ENCODE measurements at places on chromosomes 3 and 15.

- no peak for DNase-seq
Observed at GRCh38 chr3:32452009-32452408, 50.6 kb downstream of the CMTM6 start.

DNA sequence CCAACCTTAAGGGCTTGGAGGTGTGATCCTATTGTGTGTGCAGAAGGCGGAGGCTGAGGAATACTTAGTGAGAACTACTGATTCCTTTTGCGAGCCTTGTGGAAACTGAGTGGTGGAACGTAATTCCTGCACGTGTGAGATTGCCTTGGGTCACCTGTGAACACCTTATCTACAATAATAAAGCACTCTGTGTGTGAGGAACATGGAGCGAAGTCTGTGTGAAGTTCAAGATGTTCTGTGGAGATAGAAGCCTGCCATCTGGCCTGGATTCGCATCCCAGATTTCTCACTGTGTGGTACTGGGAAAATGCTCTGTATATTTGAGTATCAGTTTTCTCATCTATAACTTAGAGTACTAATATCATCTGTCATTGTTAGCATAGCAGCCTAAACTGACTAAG is 179.5 kb upstream of the PDZRN3 start:
- DNase-seq = no peak

- DNase-seq = no peak
Observed at GRCh38 chr3:120460862-120461261, 10.1 kb upstream of the FSTL1 start.

- no peak for DNase-seq
Observed at GRCh38 chr3:178603735-178604134, 67.5 kb downstream of the KCNMB2 start.

- DNase-seq = no peak
Observed at GRCh38 chr3:152392272-152392880, 123.6 kb downstream of the MBNL1 start.

DNA sequence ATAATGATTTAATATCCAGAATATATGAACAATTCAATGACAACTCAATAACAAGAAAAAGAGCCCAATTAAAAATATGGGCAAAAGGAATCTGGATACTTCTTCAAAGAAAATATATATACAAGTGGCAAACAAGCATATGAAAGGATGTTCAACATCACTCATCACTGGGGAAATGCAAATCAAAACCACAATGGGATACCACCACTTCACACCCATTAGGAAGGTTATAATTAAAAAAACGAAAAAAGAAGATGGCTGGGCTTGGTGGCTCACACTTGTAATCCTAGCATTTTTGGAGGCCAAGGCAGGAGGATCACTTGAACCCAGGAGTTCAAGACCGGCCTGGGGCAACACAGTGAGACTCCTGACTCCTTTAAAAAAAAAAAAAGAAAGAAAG is 4.1 kb downstream of the CCDC12 start:
- no peak for DNase-seq

DNA sequence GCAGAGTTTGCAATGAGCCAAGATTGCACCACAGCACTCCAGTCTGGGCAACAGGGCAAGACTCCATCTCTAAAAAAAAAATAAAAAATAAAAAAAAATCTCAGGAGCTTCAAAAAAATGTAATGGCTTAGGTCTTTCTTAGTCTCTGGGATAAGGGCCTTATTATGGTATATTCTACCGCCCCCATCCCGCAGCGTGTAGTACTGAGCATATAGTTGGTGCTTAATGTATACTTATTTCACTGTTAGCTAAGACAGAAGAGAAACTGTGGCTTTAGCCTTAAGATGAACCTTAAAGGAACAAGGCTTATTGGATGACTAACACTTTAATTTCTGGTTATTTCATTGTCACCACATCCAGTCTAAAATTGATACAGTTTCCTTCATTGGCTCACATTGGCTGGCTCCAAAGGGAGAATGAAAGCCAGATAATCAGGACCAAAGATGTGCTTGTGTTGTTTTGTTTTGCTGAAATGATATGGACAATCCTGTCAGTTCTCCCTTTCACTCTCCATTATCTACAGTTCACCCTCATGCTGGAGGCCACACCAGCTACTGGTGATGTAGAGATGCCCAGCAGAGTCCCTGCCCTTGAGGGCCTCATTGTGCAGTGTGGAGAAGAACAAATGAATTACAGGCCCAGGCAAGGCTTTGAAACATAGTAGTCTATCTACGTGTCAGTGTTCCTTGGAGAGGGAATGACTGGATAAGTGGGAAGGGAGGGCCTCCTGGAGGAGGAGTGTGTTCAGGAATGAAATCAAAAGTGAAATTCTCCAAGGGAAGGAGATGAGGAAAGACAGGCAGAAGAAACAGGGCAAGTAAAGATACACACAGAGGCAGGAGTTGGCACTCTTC is 17.4 kb upstream of the RAF1 start:
- DNase-seq = no peak

DNA sequence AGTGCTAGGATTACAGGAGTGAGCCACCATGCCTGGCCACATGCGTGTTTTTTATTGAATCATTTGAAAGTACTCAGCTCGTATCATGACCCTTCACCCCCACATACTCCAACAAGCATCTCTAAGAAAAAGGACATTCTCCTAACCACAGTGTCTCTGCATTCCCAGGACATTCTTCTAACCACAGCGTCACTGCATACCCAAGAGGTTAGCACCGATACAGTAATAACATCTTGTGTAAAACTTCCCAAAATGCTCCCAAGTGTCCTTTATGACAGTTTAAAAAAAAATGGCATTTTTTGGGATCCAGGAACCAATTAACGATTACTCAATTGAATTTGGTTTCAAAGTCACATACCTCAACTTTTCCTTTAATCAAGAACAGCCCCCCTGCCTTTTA is 39.6 kb downstream of the FLNB start:
- no peak for DNase-seq

DNA sequence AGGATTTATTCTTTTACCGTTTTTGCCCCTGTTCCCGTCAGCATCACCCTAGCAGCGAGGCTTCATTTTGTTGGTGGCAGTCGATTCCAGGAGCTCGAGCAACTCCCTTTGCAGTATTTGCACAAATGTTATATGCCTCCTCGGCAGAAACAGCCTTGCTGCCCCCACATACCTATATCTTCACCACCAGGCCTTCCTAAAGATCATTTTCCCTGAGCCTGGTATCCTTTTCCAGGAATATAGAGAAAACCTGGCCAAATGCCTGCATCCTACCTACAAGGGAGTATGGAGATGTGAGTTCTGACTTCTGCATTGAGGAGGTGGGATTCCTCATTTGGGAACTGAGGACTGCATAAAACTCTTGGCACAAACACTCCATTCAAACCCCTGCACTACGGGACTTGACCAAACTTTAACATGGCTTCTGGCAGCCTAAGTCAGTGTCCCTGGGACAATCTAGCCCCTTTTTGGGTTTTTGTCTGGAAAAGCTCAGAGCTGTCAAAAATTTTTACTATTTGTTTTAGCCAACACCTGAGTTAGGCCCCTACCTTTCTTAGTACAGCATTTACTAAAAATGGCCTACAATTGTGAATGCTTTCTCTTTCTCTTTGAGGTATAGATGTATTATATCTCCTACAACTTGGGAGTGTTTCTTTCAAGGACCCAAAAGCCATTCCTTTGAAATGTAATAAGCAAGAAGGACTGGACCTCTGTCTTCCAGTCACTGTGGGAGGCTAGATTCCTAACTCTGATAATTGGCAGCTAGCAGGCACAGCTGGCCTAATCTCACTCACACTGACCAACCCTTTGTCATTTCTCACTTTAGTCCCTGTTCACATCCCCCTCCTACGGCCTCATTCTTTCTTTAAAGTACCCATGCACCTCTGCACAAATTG is 12.1 kb upstream of the UBE2Q2 start:
- no peak for DNase-seq

DNA sequence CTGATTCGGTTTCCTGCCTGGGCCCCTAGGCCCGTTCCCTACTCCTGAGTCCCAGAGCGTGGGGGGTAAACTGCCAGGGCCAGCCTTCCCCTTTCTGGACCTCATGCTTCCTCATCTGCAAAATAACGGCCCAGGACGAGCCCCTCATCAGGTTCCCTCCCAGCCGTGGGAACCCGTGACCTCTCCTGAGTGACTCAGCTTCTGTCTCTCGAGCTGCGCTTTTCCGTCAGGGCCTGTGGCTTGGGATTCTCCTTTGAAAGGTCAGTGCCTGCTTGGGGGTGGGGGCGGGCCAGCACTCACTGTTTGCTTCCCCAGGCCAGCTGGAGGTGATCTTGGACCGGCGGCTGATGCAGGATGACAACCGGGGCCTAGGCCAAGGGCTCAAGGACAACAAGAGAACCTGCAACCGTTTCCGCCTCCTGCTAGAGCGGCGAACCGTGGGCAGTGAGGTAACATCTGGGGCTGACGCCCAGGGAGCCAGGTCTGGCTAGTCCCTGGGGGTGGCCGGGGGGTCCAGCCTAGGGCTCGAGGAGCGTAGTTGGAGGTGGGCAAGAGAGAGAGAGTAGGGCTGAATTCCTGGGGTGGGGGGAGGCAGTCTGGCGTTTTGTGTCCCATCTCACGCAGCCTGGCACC is 12.8 kb downstream of the MAN2A2 start:
- no peak for DNase-seq

GRCh38 chr15:61558172-61559136 is 329.4 kb upstream of the RORA start:
- DNase-seq = no peak

DNA sequence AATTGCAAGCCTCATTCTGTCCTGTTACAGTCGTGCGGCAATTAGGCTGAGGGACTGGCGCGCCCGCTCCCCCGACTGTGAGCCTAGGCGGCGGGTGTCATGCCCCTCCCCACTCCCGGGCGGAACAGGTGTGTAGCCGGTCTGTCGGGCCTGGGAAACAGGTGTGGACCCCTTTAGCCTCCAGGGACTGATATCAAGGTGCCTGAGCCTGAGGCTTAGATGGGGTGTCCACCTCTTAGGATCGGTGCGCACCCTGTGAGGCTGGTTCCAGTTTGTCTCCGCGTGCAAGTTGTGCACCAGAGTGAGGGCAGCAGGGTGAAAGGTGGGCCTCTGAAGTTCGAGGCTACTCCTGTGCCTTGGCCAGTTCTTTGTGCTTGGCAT is 686 bp downstream of the VPS8 start:
- no peak for DNase-seq

DNA sequence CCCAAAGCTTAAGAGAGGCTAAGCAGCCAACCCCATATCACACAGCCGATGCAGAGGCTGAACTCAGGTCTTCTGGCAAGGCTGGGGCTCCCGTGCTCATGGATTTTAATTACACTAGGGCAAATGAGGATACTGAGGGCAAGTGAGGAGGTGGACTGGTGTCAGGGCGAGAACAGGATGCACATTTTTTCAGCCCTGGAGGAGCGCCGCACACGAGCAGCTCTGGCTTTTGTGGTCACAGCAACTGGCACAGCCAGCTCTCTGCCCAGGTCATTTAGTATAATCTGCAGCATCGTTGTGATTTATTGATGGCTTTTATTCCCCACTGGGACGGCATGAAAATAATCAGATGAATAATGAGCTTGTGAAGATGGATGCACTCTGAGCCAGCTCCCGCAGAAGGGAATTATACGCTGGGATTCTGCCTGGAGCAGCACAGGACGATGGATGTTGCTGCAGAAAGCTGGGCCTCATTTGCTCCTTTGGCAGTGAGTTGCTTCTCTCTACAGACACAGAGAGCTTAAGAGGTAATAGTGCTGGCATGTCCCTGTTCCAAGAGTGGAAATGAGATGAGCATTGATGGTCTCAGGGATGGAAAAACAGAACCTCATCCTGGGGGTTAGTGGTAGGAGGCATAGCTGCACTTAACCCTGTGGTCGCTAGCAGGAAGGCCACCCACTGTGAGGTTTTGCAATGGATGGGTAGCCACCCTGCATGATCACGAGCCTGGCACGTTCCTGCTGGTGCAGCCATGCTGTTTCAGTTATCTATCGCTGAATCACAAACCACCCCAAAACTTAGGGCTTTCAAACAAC is 135.4 kb downstream of the UACA start:
- no peak for DNase-seq

DNA sequence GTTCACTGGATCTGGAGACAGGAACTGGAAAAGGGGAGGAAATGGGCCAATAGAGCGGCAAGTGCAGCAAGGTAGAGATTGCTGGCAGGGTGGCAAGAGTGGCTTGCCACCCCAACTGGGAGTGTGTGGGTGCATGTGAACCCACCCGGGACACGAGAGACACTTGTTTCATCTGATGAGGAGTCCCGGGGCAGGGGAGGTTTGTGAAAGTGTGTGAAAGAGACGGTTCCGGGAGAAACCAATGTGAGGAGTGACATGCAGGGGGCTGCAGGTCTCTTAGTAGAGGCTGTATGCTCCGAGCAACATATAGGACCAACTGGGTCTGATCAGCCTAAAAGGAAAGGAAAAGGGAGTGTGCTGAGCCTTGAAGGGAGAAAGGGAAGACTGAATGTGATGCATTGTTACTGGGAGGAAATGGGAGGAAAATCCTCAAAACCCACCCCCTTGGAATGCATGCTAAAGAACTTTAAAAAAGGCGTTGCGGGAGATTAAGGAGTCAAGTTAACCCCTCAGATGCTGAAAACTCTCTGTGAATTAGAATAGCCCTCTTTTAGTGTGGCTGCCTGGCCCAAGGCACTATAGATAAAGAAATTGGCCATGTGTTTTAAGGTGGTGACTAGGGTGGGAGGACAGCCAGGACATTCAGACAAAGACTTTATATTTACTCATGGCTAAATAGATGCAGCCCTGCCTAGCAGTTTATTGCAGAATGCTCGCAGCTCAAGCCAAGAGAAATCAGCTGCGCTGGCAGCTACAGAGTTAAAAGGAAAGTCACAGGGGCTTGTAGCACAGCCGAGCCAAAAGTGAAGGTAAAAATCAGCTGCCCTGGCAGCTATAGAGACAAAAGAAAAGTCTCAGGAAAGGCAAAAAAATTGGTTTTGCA is 9.1 kb upstream of the SLC9C1 start:
- no peak for DNase-seq

- no peak for DNase-seq
Observed at GRCh38 chr3:117632191-117632590, 922.6 kb downstream of the TUSC7 start.

GRCh38 chr15:70613271-70613670 is 150.1 kb downstream of the UACA start:
- no peak for DNase-seq

- peak; percentile 3 for DNase-seq
Observed at GRCh38 chr15:82045179-82045891, 483 bp downstream of the MEX3B start.

DNA sequence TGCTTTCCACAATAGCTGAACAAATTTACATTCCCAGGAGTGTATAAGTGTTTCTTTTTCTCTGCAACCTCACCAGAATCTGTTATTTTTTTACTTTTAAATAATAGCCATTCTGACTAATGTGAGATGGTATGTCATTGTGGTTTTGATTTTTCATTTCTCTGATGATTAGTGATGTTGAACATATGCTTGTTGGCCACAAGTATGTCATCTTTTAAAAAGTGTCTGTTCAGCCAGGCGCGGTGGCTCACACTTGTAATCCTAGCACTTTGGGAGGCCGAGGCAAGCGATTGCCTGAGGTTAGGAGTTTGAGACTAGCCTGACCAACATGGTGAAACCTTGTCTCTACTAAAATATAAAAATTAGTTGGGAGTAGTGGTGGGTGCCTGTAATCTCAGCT is 619.3 kb downstream of the SI start:
- no peak for DNase-seq

- no peak for DNase-seq
Observed at GRCh38 chr3:57646723-57647122, 46.2 kb downstream of the DENND6A start.

GRCh38 chr3:152474585-152474984 is 205.9 kb downstream of the MBNL1 start:
- DNase-seq = no peak

Measured in T-helper 1 cell (primary cell).